NCI-H2171 (cell line): ENCODE measurements at places on chromosomes 3 and 15.

GRCh38 chr3:49349348-49350114, 8.6 kb downstream of the GPX1 start:
- DNase-seq, result no peak

GRCh38 chr15:40986820-40987219, 33.5 kb downstream of the CHAC1 start:
- DNase-seq, result no peak

- no peak for DNase-seq
These were observed 921 bp downstream of the MGLL start for GRCh38 chr3:127821394-127821793.

GRCh38 chr3:100106531-100107141, 7.7 kb downstream of the FILIP1L start:
- no peak for DNase-seq

- DNase-seq, result no peak
These were observed 3.9 kb upstream of the CSK start for GRCh38 chr15:74777769-74778598.

DNA sequence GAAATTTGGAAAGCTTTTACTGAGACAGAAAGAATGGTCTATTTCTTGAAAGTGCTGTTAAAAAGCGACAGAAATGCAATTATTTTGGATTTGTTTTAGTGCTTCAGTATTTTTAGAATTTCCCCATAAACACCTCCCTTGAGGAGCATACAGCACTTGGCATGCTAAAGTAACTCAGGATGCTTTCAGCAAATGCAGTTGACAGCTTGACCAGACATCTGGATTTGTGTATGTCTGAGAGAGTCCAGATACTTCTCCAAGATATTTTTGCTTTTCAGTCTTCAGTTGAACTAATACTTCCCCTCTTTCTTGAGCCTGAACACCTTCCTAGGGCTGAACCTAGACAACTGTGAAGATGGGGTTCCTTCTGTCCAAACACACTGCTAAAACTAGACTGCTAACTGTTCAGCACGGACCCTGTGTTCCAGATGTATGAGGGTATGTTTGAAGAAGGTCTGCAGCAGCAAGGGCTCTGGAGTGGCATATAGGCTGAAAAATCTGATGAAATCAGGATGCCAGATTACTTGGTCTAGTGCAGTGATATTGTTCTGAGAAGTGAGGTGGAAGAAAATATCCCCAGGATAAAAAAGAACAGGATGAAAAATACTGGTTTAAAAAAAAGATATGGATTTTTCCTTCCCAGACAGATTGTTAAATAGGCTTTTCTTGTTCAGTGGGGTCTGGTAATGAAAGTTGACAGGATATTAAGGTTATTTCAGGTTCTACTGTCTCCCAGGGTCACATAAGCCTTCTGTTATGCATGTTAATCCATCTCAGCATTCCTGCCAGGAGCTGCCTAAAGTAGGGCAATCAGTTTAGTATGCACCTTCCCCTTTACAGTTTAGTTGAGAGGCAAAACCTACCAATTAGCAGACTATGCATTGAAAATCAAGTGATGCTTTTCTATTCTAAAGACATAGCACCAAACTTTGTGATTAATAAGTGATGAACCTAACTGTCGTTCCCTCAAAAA, 516.9 kb upstream of the TBL1XR1 start:
- no peak for DNase-seq

DNA sequence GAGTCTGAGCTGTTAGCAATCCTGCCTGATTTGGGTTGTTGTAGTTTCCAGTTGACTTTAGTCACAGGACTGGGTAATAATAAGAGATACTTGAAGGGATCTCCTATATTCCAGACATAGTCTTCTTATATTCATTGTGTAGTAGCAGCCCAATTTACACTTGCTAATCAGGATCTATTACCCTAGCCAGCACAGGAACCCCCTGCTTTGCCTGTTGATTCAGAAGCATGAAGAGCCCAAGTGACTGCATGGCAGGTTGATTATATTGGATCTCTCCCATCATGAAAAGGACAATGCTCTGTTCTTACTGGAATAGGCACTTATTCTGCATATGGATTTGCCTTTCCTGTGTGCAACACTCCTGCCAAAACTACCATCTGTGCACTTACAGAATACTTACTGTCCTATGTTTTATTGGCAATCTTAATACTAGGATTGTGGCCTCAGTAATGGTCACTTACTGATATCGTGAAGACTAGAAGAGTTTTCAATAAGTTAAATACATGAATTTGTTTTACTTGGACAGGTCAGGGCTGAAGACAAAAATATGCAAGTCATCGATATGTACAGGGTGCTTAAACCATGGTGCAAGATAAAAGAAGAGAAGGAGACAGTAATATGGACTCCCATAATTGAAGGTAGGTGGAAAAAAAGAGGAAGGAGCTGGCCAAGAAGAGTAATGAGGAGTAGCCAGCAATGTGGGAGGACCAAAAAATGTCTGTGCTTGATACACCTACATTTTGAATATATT, 304.1 kb downstream of the MCTP2 start:
- DNase-seq, result no peak

DNA sequence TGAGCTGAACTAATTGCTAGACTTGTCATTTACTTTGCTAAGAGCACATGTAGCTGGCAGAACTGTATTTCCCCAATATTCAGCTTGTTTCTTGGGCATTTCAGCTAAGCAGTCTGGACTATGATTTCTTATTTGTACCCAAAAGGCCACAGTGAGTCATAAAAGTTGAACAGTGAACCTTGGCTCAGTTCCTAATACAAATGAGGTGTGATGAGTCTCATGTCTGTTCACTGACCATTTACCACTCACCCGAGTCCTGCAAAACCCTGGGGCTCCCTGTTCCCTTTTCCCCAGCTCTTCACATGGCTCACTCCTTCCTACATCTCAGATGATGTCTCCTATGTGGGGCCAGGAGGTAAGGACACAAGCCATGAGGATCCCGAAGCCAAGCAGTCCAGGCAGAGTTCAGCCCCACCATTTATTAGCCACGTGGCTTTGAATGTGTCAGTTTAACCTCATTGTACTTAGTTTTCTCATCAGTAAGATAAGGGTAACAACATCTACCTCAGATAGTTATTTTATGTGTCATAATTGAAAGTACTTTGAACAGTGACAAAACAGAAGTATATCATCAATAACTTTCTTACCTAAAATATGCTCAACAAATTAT, 239.3 kb downstream of the IL5RA start:
- DNase-seq, result no peak

- DNase-seq, result no peak
These were observed 41.4 kb upstream of the SPATA12 start for GRCh38 chr3:57019057-57019456.

DNA sequence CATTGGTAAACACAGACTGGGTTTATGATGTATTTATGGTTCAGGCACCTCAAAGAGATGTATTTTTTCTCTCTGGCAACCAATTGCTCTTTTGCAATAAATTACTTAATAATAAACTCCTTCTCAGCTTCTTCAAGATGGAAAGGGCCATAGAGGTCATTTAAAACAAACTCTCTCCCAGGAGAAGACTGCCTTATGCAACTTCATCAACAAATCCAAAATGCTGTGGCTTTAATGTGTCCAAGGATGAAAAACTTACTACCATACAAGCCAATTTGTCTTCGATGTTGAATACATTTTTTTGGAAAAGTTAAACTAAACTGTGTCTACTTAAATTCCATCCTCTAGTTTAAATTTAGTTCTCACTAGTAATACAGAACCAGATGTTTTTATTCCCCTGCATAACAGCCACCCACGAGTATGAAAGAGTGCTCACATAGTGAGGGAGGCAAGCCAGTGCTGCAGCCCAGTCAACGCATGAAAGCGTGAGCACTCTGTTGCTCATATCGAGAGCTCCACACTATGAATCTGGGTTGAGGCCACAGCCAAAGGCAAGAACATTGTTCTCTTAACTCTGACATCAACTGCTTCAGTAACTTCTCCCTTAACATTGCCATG, 761.3 kb upstream of the GRM7 start:
- DNase-seq, result no peak

DNA sequence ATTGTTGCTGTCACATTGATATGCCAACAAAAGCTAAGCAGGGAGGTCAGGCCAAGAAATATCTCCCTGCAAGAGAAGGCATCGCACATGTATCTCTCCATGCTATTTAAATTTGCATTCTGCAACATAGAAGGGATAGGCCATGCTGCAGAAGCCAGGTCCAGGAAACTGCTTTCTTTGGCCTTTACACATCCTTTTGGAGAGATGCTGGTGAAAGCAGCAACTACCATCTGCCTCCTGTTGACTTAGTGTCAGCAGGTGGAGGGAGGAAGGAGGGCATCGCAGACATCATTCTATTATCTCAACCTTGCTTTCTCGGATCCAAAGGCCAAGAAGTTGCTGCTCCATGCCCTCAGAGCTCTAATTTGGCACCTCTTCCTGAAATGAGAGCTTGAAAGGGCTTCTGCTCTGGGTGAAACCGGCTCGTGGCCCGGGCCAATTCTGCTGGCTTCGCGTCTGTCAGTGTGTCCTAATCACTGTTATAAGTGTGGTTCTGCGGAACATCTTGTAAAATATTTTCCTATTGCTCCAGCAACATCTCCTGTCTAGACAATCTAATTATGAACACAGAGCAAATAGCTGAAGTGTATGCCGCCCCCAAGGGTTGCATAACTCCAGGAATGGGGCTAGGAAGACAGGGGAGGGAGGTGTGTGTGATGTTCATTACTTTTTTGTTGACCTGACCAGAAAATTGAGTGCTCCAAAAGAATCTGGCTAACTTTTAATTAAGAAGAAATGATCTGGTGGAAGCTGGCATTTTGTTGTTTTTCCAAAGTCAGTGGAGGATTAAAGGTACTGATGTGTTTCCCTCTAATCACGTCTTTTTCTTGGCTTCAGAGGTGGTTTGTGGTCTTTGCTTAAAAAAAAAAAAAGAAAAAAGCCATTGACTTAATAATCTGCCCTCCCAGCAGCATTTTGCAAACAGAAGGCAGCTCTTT, 89.1 kb downstream of the TPRG1 start:
- no peak for DNase-seq

- DNase-seq, result no peak
These were observed 304.3 kb upstream of the UMPS start for GRCh38 chr3:124425972-124426371.

DNA sequence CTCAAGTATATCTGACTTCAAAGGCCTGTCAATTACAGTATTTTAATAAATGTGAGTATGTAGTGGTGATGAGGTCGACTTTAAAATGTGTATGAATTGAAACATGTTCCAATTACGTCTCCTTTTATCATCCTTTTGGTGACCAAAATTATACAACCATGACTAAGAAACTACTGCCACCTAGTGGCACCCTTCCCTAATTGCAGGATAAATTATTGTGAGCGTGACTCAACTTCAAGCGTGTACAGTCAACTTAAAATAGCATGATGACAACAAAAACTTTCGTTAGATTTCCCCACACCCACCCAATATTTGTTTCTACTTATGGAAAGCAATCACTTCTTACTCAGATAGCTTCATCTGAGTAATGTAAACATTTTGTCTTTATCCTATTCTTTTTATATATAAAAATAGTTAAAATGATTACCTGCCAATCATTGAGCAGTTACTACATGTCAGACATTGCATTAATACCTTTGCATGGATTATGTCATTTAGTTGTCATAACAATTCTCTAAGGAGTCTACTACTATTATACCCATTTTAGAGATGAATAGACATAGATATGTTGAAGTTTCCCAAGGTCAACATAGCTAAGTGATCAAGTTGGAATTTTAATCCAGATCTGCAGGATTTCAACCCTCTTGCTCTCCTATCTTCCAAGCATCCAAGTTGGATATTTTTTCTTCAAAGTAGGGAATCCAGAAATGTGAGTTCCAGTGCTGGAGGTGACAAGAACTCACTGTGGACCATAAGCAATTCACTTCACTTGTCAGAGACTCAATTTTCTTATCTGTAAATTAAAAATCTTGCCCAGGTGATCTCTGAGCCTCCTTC, 106.0 kb downstream of the MEX3B start:
- no peak for DNase-seq

- no peak for DNase-seq
These were observed 55.7 kb downstream of the CORO2B start for GRCh38 chr15:68634531-68634930.

GRCh38 chr15:27483124-27483523, 512.1 kb downstream of the GABRG3 start:
- DNase-seq, result no peak

DNA sequence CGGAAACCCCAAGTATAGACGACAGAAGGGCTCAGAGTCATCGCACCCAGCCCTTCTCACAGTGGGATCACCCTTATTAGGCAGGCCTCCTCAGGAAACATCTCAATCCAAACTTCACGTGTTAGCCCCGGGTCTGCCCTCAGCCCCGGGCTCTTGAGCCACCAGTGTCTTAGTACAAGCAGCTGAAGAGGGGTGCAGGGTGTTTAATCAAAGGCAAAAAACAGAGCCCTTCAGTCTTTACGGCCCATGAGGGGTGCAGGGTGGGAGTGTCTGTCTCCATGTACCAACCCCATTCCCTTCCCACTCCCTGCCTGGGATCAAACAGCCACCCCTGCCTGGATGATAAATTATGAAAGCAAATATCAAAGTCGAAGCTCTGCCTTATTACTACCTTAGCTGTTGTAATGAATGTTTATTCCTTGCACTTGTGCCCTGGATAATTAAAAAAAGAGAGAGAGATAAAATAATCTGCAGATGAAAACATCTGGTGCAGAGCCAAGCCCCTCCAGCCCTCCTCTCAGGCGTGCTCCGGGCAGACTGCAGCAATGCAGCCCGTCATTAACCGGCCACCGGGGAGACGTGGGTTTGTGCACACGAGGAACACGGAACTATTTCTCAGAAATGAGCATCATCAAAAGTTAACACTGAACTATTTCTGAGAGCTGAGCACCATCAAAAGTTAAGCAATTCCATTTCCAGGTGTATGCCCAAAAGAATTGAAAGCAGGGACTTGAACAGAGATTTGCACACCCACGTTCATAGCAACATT, 64.5 kb downstream of the ADAMTS17 start:
- no peak for DNase-seq

DNA sequence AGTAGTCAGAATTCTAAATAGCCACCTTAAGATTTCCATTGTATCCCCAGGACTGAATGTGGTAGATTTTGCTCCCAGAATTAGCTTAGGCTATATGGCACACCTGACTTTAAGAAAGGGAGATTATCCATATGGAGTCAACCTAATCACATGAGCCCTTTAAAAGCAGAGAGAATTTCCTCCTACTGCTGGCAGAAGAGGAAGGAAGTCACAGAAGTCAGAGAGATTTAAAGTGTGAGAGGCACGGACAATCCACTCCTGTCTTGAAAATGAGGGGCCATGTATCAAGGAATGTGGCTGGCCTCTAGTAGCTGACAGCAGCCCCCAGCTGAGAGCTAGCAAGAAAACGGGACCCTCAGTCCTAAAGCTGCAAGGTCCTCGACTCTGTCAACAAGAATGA, 26.8 kb downstream of the LRRC31 start:
- no peak for DNase-seq

- no peak for DNase-seq
These were observed 15.8 kb downstream of the TGM4 start for GRCh38 chr3:44890258-44890657.

- no peak for DNase-seq
These were observed 94.9 kb downstream of the MFSD1 start for GRCh38 chr3:158896729-158897128.
